A549 treated with AZD2906 at 1 μM for 4 hours (cell line): ENCODE measurements at places on chromosomes 5 and 9. TPM values are rescaled to one million over a fixed set of nuclear protein-coding genes. Genes with fewer than 3 reads are reported as not detected.

QRFP gene
- total RNA-seq: not detected in 5 replicates

AGXT2 gene
- not detected in 5 replicates for total RNA-seq

IFNK gene
- 0.06 TPM in 1 of 5 replicates, not detected in the others for total RNA-seq

ZBED3 gene
- 3.9 to 5.3 TPM (median 4.2 TPM) in 5 replicates for total RNA-seq

LHX2 gene
- 3.8 to 4.4 TPM (median 4.1 TPM) in 5 replicates for total RNA-seq

ZNF462 gene
- 3.0 to 3.6 TPM (median 3.6 TPM) in 5 replicates for total RNA-seq

PCDHGB6 gene
- total RNA-seq: 0.09 to 0.13 TPM (median 0.10 TPM) in 5 replicates

IL9 gene
- not detected in 5 replicates for total RNA-seq

SMIM33 gene
- not detected in 5 replicates for total RNA-seq

SMIM27 gene
- 11.4 to 15.9 TPM (median 13.6 TPM) in 5 replicates for total RNA-seq

FST gene
- 1.3 to 2.0 TPM (median 1.6 TPM) in 5 replicates for total RNA-seq

PCDHB3 gene
- 0.02 to 0.03 TPM (median 0.02 TPM) in 3 of 5 replicates, not detected in the others for total RNA-seq

NPR2 gene
- 4.2 to 6.3 TPM (median 4.6 TPM) in 5 replicates for total RNA-seq

SRD5A1 gene
- total RNA-seq: 17.7 to 33.2 TPM (median 31.4 TPM) in 5 replicates

UBAP1 gene
- total RNA-seq: 45.9 to 53.5 TPM (median 49.4 TPM) in 5 replicates

IFNA13 gene
- total RNA-seq: not detected in 5 replicates

PPP3R2 gene
- not detected in 5 replicates for total RNA-seq

LMNB1 gene
- 53.6 to 77.2 TPM (median 55.2 TPM) in 5 replicates for total RNA-seq

ACTBL2 gene
- 0.06 to 0.07 TPM in 2 of 5 replicates, not detected in the others for total RNA-seq

LRRTM2 gene
- not detected in 5 replicates for total RNA-seq

FBP2 gene
- total RNA-seq: not detected in 5 replicates

RNF130 gene
- total RNA-seq: 35.3 to 45.9 TPM (median 42.7 TPM) in 5 replicates

SLC34A3 gene
- total RNA-seq: 0.03 to 0.15 TPM (median 0.10 TPM) in 4 of 5 replicates, not detected in the other

GPR151 gene
- total RNA-seq: not detected in 5 replicates

CRHBP gene
- total RNA-seq: 0.06 to 0.17 TPM (median 0.08 TPM) in 4 of 5 replicates, not detected in the other

SPAAR gene
- 0.05 to 0.09 TPM (median 0.06 TPM) in 4 of 5 replicates, not detected in the other for total RNA-seq

ANGPTL2 gene
- total RNA-seq: 0.01 TPM in 1 of 5 replicates, not detected in the others

SCAMP1 gene
- 14.2 to 25.0 TPM (median 22.0 TPM) in 5 replicates for total RNA-seq

BTNL8 gene
- total RNA-seq: 0.06 TPM in 1 of 5 replicates, not detected in the others

TMEM250 gene
- total RNA-seq: 34.3 to 49.7 TPM (median 46.6 TPM) in 5 replicates

ENTPD2 gene
- 2.9 to 6.2 TPM (median 5.7 TPM) in 5 replicates for total RNA-seq

NR5A1 gene
- total RNA-seq: 0.07 to 0.20 TPM (median 0.17 TPM) in 5 replicates

BTNL3 gene
- not detected in 5 replicates for total RNA-seq

SPINK5 gene
- total RNA-seq: not detected in 5 replicates

HTR4 gene
- total RNA-seq: not detected in 5 replicates

GDA gene
- total RNA-seq: 0.84 to 1.1 TPM (median 0.96 TPM) in 5 replicates

ENTREP1 gene
- total RNA-seq: 0.74 to 0.80 TPM (median 0.78 TPM) in 5 replicates

SHISAL2B gene
- total RNA-seq: 0.15 TPM in 1 of 5 replicates, not detected in the others

TNPO1 gene
- 103 to 156 TPM (median 107 TPM) in 5 replicates for total RNA-seq

RAPGEF1 gene
- 39.7 to 46.4 TPM (median 44.8 TPM) in 5 replicates for total RNA-seq

FBLL1 gene
- total RNA-seq: 0.07 to 0.14 TPM (median 0.11 TPM) in 4 of 5 replicates, not detected in the other

LECT2 gene
- not detected in 5 replicates for total RNA-seq

APBA1 gene
- total RNA-seq: 0.20 to 0.28 TPM (median 0.20 TPM) in 5 replicates

FOXD4 gene
- 0.13 to 0.57 TPM (median 0.37 TPM) in 5 replicates for total RNA-seq

NEURL1B gene
- 9.9 to 12.0 TPM (median 10.9 TPM) in 5 replicates for total RNA-seq

CEL gene
- total RNA-seq: 0.39 to 0.93 TPM (median 0.71 TPM) in 5 replicates

ITK gene
- 0.05 to 0.32 TPM (median 0.08 TPM) in 5 replicates for total RNA-seq

REEP5 gene
- 125 to 151 TPM (median 140 TPM) in 5 replicates for total RNA-seq

C5orf63 gene
- 3.4 to 4.8 TPM (median 3.9 TPM) in 5 replicates for total RNA-seq

ASS1 gene
- total RNA-seq: 19.0 to 23.4 TPM (median 21.5 TPM) in 5 replicates

PAPPA gene
- 23.2 to 30.4 TPM (median 29.1 TPM) in 5 replicates for total RNA-seq

OBP2B gene
- total RNA-seq: not detected in 5 replicates

SYNPO gene
- total RNA-seq: 19.3 to 24.4 TPM (median 22.3 TPM) in 5 replicates

TMC1 gene
- 0.02 to 0.10 TPM (median 0.07 TPM) in 4 of 5 replicates, not detected in the other for total RNA-seq

PCDHGA5 gene
- 0.13 to 0.17 TPM (median 0.16 TPM) in 5 replicates for total RNA-seq

DRD1 gene
- total RNA-seq: 0.02 to 0.11 TPM (median 0.05 TPM) in 5 replicates

CAMK4 gene
- 0.01 to 0.16 TPM (median 0.07 TPM) in 5 replicates for total RNA-seq

DBH gene
- total RNA-seq: not detected in 5 replicates

BNIP1 gene
- 15.5 to 18.7 TPM (median 16.0 TPM) in 5 replicates for total RNA-seq
